ENCODE measurements at places on chromosomes 16 and 17.
A peak's percentile ranks its signal among the peaks of the same experiment; 100 is the strongest.

- DNase-seq = no peak
Measured at GRCh38 chr16:68396481-68396880, 51.8 kb downstream of the SMPD3 start.

DNA sequence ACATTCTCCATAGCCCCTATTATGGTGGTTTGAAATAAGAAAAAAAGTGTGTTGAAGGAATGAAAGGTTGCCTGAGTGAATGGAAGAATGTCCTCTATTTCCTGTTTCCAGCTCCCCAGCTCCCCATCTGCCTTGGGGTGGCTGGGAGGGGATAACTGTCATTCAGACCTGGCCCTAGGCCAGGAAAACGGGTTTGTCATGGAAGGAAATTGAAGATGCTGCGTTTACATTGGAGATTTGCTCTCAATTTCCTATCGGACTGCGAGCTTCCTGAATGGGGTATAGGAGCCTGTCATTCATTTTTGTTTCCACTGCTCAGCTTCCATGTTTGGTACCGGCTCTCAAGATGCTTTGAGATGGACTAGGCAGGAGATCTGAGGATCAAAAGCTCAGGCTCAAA, 2.2 kb upstream of the FZD2 start:
- DNase-seq = no peak

DNA sequence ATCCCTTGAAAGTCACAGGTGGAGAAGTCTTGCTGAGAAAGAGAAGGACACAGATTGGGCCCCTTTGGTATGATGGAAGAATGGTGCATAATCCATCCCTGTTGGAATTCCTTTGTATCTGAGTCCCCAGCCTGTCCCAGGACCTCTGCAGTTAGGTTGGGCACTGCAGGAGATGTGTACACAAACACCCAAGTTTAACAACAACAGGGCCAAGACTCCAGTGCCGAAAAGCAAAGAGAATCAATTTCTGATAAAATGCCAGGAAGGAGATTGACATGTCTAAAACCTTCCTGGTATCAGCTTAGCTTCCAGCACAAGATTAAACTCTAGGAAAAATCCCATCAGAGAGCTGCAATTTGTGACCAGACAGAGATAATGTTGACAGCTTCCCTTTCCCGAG, 32.9 kb downstream of the KATNIP start:
- no peak for DNase-seq

- no peak for DNase-seq
Measured at GRCh38 chr16:89332902-89333245, 115.4 kb downstream of the ZNF778 start.

- no peak for DNase-seq
Measured at GRCh38 chr17:82686366-82687324, 11.9 kb downstream of the RAB40B start.

DNA sequence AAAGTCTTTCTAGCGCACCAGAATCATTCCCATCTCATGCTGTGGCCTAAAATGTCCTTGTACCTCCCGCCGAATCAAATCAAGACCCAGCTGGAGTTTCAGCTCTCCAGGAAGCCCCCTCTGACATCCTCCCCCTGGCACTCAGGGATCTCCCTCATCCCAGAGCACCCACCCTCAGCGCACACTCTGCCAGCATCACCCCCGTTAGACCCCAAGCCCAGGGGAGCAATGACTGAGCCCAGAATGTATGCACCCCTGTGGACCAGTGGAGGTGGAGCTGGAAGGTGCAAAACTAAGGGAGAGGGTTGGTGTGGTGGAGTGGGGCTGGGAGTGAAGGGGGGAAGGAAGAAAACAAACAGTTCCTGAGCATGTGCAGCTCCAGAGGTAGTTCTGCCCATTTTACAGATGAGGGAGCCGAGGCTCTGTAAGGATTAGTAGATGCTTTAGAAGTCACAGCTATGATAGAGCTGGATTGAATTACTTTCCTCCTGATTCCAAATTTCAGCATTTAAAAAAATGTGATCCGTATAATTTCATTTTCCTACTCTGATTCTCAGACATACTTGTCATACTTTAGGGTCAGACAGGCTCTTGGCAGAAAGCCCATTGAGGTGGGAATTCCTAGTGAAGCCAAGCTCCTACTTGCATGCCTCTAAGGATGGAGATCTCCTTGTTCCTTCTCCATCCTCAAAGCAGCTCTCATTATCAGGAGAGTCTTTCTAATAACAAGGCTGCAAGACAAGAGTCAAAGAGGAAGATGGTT, 242.7 kb downstream of the KATNIP start:
- DNase-seq = no peak

DNA sequence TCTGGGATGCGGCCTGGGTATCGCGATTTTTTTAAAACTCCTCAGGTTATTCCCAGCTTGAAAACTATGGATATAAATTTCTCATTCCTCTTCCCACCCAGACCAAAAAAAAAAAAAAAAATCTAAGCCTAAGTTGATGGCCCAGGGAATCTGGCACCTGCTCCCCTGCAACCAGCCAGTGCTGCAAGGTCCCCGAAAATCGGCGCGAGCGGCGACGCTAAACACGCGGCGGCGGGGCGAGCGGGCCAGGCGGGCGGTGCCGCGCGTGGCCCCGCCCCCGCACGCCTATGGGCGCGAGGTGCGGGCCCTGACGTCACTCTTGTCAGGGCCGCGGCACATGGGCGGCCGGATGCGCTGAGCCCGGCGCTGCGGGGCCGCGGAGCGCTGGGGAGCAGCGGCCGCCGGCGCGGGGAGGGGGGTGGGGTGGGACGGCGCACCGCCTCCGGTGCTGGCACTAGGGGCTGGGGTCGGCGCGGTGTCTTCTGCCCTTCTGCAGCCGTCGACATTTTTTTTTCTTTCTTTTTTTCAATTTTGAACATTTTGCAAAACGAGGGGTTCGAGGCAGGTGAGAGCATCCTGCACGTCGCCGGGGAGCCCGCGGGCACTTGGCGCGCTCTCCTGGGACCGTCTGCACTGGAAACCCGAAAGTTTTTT, at the start of gene HLF:
TSS of gene HLF (plus strand) at position 316 of the 654 bp plus-strand sequence. CDS start 525 bp downstream, outside the sequence.
- peak; percentile 87 for DNase-seq

- no peak for DNase-seq
Measured at GRCh38 chr16:57624044-57624688, 4.3 kb upstream of the ADGRG1 start.

GRCh38 chr17:43662413-43663141, 855 bp upstream of the MEOX1 start:
- DNase-seq = no peak

DNA sequence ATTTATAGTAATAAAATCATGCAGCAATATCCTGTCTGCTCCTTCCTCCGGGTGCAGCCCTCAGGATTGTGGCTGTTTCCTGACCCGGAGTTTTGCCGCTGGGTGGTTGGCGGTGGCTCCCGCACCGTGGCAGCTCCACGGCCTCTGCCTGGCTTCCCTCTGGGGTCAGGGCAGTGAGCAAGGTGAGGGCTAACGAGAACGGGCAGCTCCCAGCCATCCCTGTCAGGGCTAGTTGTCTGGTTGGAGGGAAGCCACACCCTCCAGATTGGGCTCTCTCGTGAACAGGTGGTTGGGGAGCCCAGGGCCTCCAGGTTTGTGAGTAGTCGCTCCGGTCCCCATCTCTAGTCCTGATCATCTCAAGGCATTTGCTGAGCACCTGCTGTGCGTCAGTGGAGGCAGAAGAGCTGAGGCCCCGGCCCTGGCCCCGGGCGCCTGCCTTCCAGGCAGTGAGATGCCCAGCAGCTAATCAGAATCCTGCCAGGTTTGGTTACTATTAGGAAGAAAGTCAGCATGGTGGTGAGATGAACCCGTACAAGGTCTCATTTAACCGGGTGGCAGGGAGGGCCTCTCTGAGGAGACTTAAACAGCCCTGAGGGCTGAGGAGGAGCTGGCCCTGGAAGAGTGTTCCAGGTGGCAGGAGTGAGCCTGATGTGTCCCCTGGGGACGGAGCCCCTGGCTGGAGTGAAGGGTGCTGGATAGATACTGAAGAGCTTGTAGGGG, 2.3 kb upstream of the NUDT16L1 start:
- DNase-seq = no peak

DNA sequence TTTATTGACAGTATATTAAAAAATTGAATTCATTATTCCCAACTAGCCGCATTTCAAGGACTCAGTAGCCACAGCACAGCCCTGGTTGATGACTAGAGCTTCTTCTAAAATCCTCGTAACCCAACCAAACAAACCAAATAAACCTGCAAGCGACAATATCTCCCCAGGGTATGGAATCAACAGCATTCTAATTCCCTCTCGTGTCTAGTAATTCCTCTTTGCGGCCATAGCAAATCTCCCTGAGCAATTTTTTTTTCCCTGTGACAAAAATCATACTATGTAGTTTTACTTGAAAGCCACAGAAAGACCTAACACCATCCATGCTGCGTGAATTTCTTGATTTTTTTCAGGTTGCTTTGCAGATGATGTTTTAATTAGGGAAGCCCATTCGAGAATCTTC, 143.4 kb upstream of the MYOCD start:
- no peak for DNase-seq

GRCh38 chr17:65657251-65657828, 95.9 kb upstream of the AXIN2 start:
- DNase-seq = no peak

GRCh38 chr16:13435873-13436474, 484.0 kb upstream of the ERCC4 start:
- no peak for DNase-seq

DNA sequence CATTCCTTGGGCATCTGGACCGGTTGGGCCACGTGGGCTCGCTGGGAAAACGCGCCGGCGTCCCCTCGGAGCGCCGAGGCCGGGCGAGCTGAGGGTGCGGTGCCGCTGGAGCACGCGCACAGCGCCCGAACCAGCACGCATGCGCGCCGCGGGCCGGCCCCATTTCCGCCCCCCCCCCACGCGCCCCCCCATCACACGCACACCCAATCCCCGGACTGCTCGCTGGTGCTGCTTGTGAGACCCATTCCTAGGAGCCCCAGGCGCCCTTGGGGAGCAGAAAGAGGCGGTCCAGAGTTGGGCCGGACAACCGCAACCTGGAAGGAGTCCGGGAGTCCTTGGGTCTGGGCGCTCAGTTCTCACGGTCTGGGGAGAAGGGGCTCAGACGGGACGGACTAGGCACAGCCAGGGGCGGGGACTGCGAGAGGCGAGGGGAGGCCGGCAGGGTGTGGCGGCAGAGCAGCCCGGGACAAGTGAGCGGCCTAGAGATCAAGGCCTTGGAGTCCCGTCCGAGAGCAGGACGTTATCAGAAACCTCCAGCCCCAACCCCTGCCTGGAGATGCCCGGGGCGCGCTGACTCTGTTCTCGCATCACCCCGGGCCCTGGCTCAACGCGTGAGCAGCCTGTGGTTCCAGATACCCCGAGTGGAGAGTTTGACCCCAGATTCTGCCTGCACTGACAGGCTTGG, 6.0 kb upstream of the CBX8 start:
- no peak for DNase-seq

- DNase-seq = peak; percentile 34
Measured at GRCh38 chr17:83008186-83008510, 71.3 kb upstream of the METRNL start.

GRCh38 chr17:4304417-4305027, 40.7 kb upstream of the ANKFY1 start:
- no peak for DNase-seq

DNA sequence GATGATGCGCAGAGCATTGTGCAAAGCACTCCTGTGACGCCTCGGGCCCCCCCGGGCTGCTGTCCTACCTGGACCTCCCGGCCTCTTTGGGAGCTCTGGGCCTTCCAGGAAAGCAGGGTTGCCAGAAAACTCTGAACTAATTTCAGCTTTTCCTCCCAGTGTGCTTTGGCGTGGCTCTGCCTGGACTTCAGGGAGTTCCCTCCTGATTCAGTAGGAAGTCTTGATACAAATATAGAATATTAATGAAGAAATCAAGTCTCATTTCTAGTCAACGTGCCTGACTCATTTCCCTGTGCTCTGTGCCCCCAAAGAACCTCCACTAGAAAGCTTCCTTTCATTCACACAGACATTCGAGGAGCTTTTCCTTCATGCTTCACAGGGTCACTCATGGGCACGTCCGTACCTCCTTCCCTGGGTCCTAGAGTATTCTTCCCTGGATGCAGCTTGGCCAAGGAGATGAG, 84.0 kb upstream of the NOL11 start:
- DNase-seq = no peak

- DNase-seq = no peak
Measured at GRCh38 chr16:68257906-68258800, 6.2 kb upstream of the SLC7A6 start.

- DNase-seq = no peak
Measured at GRCh38 chr17:59361386-59361785, 29.9 kb downstream of the YPEL2 start.

GRCh38 chr17:19756546-19756945, 8.4 kb upstream of the ALDH3A1 start:
- DNase-seq = no peak

DNA sequence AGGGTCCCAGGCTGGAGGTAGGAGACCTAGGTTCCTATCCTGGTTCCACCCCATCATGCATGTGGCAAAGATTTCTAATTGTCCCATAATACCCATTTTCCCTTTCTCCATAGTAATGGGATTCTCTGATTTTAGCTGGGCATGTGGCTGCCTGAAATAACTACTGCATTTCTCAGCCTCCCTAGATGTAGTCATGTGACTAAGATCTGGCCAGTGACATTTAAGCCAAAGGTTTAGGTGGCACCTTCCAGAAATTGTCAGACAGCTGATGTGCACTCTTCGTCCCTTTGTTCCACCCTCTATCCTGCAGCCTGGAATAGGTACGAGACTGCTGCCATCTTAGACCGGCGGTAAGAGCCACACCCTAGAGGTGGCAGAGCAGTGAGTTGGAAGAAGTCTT, 8.2 kb downstream of the NXPH3 start:
- DNase-seq = no peak
